Smooth muscle cell of trachea (primary cell): ENCODE measurements at places on chromosomes 7 and 10. TPM values are rescaled to one million over a fixed set of nuclear protein-coding genes. Genes with fewer than 3 reads are reported as not detected.

IFIT2 gene
- total RNA-seq: 8.7 and 15.7 TPM in 2 replicates

FFAR4 gene
- not detected in 2 replicates for total RNA-seq

IFIT1B gene
- not detected in 2 replicates for total RNA-seq

WNT8B gene
- not detected in 2 replicates for total RNA-seq

AGAP9 gene
- total RNA-seq: 5.2 and 5.5 TPM in 2 replicates

RHOBTB1 gene
- total RNA-seq: 15.3 and 16.0 TPM in 2 replicates

PVRIG gene
- total RNA-seq: 0.17 TPM in 1 of 2 replicates, not detected in the other

GJD4 gene
- not detected in 2 replicates for total RNA-seq

PLEKHA1 gene
- 11.5 and 14.9 TPM in 2 replicates for total RNA-seq

SLC39A12 gene
- not detected in 2 replicates for total RNA-seq

EVX1 gene
- not detected in 2 replicates for total RNA-seq

AQP1 gene
- 0.29 and 1.5 TPM in 2 replicates for total RNA-seq

ESYT2 gene
- 111 and 132 TPM in 2 replicates for total RNA-seq

SFTPA1 gene
- total RNA-seq: not detected in 2 replicates

FAS gene
- total RNA-seq: 80.9 and 85.7 TPM in 2 replicates

NYAP1 gene
- total RNA-seq: 1.3 and 3.5 TPM in 2 replicates

CALY gene
- total RNA-seq: 0.33 TPM in 1 of 2 replicates, not detected in the other

SVIL gene
- total RNA-seq: 87.1 and 261 TPM in 2 replicates

AKR1B15 gene
- under 0.01 TPM in 1 of 2 replicates, not detected in the other for total RNA-seq

DRGX gene
- not detected in 2 replicates for total RNA-seq

EFCAB10 gene
- not detected in 2 replicates for total RNA-seq

LGI1 gene
- total RNA-seq: under 0.01 and 0.33 TPM in 2 replicates

CTTNBP2 gene
- 16.4 and 22.3 TPM in 2 replicates for total RNA-seq

STEAP1 gene
- total RNA-seq: 63.1 and 70.3 TPM in 2 replicates

COL13A1 gene
- total RNA-seq: 17.2 and 21.5 TPM in 2 replicates

MKI67 gene
- total RNA-seq: 1.8 and 27.9 TPM in 2 replicates

RPS24 gene
- 1,902 and 2,033 TPM in 2 replicates for total RNA-seq

PON1 gene
- not detected in 2 replicates for total RNA-seq

OPALIN gene
- not detected in 2 replicates for total RNA-seq

KIAA1217 gene
- total RNA-seq: 3.6 and 5.5 TPM in 2 replicates

HKDC1 gene
- under 0.01 and 0.50 TPM in 2 replicates for total RNA-seq

YAE1 gene
- 25.6 and 32.7 TPM in 2 replicates for total RNA-seq

MCMBP gene
- total RNA-seq: 41.7 and 43.1 TPM in 2 replicates

BLNK gene
- total RNA-seq: 0.17 TPM in 1 of 2 replicates, not detected in the other

TNS3 gene
- 27.5 and 77.6 TPM in 2 replicates for total RNA-seq
